Mesangial cell (primary cell): ENCODE measurements at places on chromosomes 1 and 21. TPM values are rescaled to one million over a fixed set of nuclear protein-coding genes. Genes with fewer than 3 reads are reported as not detected.

Gene SELENON
- total RNA-seq = 50.4 and 82.0 TPM in 2 replicates

Gene HJV
- total RNA-seq = not detected in 2 replicates

Gene FAM110D
- 0.25 TPM in 1 of 2 replicates, not detected in the other for total RNA-seq

Gene INAVA
- total RNA-seq = 23.2 and 35.4 TPM in 2 replicates

Gene ACTL8
- not detected in 2 replicates for total RNA-seq

Gene OR10J1
- not detected in 2 replicates for total RNA-seq

Gene KCNH1
- total RNA-seq = 4.9 and 6.2 TPM in 2 replicates

Gene LCE1D
- not detected in 2 replicates for total RNA-seq

Gene SRSF4
- 17.4 and 26.4 TPM in 2 replicates for total RNA-seq

Gene FCN3
- total RNA-seq = not detected in 2 replicates

Gene KRTAP25-1
- not detected in 2 replicates for total RNA-seq

Gene C2CD4D
- 0.16 and 0.89 TPM in 2 replicates for total RNA-seq

Gene TMCO1
- total RNA-seq = 45.0 and 49.0 TPM in 2 replicates

Gene CLDN19
- 1.8 TPM in 1 of 2 replicates, not detected in the other for total RNA-seq

Gene TDRD10
- total RNA-seq = not detected in 2 replicates

Gene S100A12
- total RNA-seq = not detected in 2 replicates

Gene RHD
- not detected in 2 replicates for total RNA-seq

Gene SLAMF9
- total RNA-seq = not detected in 2 replicates
